HTR-8/SVneo (cell line): ENCODE measurements at places on chromosomes 7 and 10.

- DNase-seq: no peak
Observed at GRCh38 chr7:121313793-121314676, 14.8 kb upstream of the WNT16 start.

DNA sequence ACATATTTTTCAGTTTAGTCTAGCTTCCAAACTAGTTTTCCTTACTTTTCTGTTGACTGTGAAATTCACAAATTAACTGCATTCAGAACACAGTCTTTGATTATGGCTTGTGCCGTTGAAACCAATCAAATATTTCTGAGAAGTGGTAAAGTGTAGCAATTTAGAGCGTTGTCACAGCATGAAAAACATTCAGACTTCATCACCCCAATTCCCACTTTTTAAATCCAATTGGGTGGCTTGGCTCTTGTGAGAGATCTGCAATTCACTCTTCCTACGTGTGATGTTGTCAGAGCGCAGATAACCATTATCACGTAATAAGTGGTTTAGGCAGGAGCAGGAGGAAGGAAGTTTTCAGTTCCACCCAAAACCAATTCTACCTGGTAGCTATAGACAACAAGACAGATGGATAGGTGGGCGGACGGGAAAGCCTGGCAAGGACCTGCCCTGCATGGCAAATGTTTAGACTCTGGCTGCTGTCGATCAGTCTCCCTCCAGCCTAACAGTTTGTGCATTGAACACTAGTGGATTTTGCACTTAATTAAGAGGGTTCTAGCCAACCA lies 8.9 kb downstream of the COBL start:
- DNase-seq: no peak

- DNase-seq: no peak
Observed at GRCh38 chr10:74624501-74624900, 201.9 kb upstream of the KAT6B start.

DNA sequence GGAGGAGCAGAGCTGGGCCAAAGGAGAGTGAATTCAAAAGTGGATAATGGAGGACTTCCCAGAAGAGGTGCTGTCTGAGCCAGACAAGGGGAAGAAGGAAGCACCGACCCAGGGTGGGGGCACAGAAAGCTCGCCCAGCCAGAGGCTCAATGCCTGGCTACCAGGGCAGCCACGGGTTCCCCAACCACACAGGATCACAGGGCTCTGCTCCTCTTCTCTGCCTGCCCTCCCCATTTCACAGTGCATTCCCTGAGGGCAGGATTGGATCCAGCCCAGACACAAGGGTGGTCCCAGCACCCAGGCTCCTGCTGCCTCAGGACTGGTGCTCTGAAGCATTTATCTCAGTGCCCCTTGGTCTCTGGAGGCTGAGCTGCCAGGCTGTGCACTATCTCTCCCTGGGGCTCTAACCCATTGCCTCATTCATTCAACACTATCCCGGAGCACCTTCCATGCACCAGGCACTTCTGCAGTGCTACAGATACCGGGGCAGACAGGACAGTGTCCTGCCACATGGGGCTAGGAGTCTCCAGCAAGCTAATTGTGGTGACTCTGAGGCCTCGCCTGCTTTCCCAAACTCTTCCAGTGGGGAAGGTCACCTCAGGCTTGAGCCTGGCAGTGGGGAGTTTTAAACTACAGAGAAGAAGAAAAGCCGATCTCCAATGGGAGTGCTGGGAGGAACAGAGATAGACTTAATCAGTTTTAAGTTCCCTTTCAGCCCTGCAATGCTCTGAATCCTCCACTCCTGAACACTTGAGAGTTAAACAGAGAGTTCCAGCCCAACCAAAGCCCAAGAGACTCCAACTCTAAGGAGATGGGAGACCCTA lies 201.8 kb upstream of the ZMIZ1 start:
- DNase-seq: no peak

- no peak for DNase-seq
Observed at GRCh38 chr10:68218786-68219185, 13.1 kb downstream of the ATOH7 start.

DNA sequence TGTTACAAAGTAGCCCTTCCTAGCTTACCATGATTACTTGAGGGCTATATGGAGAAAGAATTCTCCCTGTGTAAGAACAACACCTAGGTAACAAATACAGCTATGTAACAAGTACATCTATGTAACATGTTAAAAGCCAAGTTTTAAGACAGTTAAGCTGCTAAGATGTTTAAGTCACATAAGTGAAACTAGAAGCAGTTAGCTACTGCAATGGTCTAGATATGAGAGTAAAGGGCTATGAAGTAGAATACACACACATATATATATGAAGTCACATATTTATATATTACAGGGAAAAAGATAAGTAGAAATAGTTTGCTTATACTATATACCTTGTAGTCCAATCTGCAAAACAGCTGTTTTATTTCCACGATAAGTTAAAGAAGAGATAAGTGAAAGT lies 14.4 kb downstream of the POT1 start:
- DNase-seq: no peak

DNA sequence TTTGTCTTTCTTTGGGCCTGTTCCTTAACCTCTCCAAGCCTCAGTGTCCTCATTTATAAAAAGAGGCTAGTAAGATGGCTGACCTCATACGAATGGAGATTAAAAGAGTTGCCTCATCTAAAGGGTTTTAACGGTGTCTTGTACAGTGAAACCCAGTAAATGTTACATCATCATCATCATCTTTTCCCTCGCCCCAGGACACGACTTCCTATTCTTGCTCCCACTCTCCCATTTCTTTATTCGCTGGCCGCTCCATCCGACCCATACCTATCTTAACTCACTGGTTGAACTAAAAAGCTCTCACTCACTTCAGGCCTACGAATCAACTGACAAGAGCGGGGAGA lies 554 bp downstream of the FRA10AC1 start:
- peak; percentile 24 for DNase-seq
